ENCODE measurements at places on chromosomes 1 and 21. TPM values are rescaled to one million over a fixed set of nuclear protein-coding genes. Genes with fewer than 3 reads are reported as not detected.

GRCh38 chr1:67817319-67817718, 15.9 kb downstream of the GNG12 start:
- H3K4me3 ChIP-seq, result no peak overlapping the region
- H3K27me3 ChIP-seq, result peaks cover 13% of the 10 kb centered on the region
- H3K27ac ChIP-seq, result no peak overlapping the region
- H3K36me3 ChIP-seq, result no peaks in the 10 kb centered on the region

- H3K4me3 ChIP-seq, result no peak overlapping the region
- peaks cover 26% of the 10 kb centered on the region for H3K4me1 ChIP-seq
- no peaks in the 10 kb centered on the region for H3K27me3 ChIP-seq
- H3K27ac ChIP-seq, result no peak overlapping the region
- no peak for DNase-seq
- no peaks in the 10 kb centered on the region for H3K36me3 ChIP-seq
Measured at GRCh38 chr1:108051631-108052377, 86.8 kb upstream of the VAV3 start.

DNA sequence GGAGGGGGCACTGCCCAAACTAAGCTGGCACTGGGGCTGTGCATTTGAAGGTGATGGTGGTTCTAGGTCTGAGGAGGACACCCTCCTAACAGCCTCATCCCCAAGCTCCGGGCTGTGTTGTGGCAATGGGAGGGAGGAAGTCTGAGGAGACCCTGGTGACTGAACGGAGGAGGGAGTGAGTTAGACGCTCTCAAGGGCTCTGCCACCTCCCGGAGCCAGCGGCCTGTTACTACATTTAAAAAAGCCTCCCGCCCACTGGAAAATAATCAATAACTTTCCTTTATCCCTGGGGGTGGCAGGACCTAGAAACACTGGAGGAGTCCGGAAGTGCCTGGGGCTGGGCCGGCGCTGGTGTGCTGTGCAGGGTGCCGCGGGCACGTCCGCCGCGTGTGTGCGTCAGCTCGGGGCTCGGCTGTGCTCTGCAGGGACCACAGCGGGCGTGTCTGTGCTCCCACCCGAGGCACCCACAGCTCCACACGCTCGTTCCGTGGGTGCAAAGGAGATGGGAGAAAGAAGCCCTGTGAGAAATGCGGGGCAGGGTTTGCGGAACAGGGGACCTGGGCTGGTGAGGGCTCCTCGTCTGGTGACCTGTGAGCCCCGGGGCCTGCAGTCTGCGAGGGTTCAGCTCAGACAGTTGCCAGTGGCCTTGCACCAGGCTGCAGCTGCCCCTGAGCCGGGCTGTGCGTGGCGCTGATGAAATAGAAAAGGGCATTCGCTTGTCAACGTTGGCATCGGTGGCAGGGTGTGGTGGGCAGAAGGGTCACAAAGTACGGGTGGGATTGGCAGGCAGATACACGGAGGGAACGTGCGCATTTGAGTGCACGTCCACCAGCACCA, 5.3 kb downstream of the SAMD11 start:
- no peaks in the 10 kb centered on the region for H3K36me3 ChIP-seq
- no peaks in the 10 kb centered on the region for H3K4me1 ChIP-seq
- no peak overlapping the region for H3K27ac ChIP-seq
- H3K27me3 ChIP-seq, result peaks cover 10% of the 10 kb centered on the region
- H3K4me3 ChIP-seq, result no peak overlapping the region

- DNase-seq, result no peak
- H3K36me3 ChIP-seq, result no peaks in the 10 kb centered on the region
- H3K4me1 ChIP-seq, result no peaks in the 10 kb centered on the region
- H3K4me3 ChIP-seq, result no peak overlapping the region
- H3K27me3 ChIP-seq, result no peaks in the 10 kb centered on the region
Measured at GRCh38 chr1:207740207-207740606, 11.6 kb upstream of the CD46 start.

GRCh38 chr1:153567621-153568366, 2.1 kb upstream of the S100A2 start:
- no peaks in the 10 kb centered on the region for H3K36me3 ChIP-seq
- H3K4me3 ChIP-seq, result no peak overlapping the region
- H3K27ac ChIP-seq, result no peak overlapping the region
- H3K4me1 ChIP-seq, result peaks cover 29% of the 10 kb centered on the region

Gene VPS13D
- polyA plus RNA-seq, result 11.5 TPM
